CD4-positive, alpha-beta T cell treated with Interleukin-4 for 4 hours (primary cell): ENCODE measurements at places on chromosomes 4 and X.

DNA sequence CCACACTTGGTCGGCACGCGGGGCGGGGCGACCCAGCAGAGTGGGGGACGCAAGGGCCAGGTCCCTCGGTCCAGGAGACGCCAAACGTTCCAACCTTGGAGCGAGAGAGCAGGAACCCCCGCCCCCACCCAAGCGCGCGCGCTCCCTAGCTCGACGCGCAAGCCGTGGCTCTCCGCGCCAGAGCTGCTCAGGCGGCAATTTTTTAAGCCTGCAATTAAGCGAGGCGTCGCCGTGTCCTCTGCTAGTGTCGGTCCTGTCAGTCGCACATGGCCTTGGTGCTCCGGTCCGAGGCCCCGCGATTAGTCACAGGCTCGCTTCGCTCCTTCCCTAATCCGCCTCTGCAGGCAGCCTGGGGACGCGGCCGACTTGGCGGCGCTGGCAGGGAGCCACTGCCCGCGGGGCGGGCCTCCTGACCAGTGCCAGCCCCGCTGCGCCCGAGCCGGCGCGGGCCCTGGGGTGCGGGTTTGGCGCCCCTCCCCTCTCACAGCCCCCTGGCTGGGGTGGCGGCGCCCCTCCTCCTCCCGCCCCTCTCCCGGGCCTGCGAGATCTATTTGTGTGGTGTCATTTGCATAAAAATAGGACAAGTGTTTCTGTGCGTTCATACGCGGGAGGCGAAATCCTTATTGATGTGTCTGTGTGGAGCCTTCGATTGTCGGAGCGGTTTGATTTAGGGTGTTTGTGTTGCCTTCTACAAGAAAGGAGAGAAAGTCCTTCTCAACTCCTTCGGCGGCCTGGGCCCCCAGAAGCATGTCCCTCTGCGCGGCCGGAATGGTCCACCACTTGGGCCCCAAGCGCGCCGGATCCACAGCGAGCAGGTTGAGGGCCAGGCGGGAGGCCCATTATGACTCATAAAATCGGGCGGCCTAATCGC lies 9.8 kb upstream of the BCOR start:
- no peak for DNase-seq

- no peak for DNase-seq
Measured at GRCh38 chrX:104351173-104351769, 96.5 kb upstream of the ESX1 start.

- DNase-seq = no peak
Measured at GRCh38 chr4:23015821-23016220, 323.1 kb downstream of the GBA3 start.

DNA sequence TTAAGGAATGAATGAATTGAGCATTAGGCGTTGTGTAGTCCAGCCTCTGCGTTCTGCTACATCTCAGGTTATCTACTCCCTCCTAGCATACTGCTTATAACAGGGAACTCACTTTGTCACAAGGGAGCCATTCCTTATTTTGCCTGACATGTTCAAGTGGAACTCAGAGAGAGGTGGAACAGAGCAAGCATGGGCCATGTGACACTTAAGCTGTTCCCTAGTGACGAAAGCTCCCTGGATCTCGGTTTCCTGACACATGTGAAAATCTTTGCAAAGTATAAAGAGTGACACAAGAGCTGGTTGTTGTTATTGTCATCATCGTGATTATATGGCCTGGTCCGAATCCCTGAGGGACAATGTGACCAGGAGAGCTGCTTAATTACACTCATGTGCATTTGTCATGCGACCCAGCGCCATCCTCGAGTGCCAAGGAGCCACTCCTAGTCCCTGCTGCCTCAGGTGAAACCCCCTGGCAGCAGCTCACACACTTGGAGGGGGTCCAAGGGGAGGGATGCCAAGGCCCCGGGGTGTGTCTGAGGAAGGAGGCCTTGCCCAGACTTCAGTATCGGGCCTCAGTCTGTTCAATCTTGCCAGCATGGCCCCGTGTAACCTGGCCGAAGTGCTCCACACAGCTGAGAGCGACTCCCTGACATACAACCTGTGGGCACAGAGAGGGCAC lies 98.5 kb upstream of the MAP3K15 start:
- no peak for DNase-seq

GRCh38 chr4:10753336-10753735 lies 68.8 kb upstream of the CLNK start:
- DNase-seq = no peak

GRCh38 chr4:151644622-151645021 lies 116.2 kb downstream of the GATB start:
- no peak for DNase-seq

GRCh38 chr4:83248486-83248885 lies 36.1 kb downstream of the COQ2 start:
- no peak for DNase-seq

DNA sequence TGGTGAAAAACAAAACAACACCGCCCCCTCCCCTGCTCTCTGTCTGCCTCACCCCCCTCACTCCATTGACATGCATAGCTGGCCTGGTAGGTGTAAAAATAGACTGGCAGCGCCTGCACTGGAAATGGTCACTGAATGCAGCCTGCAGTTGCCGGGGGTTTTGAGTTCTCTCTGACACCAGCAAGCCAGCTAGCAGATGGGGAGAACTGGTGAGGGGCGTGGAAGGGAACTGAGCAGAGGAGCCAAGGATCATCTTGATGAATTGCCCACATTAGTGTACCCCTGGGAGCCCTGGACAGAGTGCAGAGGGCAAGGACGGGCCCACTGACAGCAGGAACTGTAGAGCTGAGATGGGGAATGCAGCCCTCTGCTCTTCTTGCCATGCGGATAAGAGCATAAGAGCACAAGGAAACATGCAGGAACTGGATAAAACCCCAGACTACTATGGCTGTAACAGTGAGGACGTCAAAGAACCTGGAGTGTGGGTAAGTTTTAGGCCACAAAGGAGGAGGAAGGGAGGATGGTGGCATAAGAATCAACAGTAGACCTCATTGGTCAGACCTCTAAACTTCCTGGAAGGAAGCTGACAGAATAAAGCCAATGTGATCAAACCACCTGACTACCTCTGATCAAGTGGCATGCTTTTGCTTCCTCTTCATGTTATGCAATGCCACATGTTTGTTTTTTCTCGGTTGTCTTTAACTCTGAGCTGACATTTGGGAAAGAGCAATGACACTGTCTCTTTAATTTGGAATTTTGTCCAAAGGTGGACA lies 96.3 kb downstream of the ANK2 start:
- no peak for DNase-seq

DNA sequence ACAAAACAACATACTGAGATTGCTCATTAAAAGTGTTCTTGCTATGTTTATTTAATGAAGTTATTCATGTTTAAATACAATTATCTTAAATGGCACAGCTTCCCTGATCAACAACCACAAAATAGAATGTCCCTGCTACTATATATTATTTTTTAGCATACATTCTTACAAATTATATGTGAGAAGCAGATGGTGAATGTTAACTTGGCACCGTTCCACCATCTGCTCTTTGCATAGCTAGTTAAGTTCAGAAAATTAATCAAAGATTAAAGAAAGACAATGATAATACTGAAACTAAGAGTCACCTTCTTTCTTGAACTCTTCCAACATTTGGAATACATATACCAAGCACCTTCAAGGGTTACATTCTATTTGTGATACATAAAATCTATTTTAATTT lies 94.2 kb downstream of the PPP3CA start:
- no peak for DNase-seq

DNA sequence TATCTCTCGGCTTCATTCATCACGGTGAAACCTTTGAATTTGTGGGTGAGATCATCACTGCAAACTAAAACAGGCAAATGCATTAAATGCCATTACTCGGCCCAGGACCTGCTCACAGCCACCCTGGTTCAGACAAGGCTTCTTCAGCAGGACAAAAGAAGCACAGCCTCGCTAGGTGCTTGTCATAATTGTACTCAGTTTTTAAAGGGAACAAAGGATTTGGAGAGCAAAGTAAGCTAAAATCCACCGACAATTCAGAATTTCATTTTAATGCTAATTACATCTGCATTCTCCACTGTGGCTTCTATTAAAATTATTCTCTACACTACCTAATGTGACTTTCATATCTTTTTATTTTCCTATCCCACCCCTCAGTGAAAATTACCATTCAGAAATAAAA lies 57.0 kb downstream of the PCYT1B start:
- DNase-seq = no peak

- no peak for DNase-seq
Measured at GRCh38 chr4:115121351-115122043, 8.1 kb upstream of the NDST4 start.

- DNase-seq = no peak
Measured at GRCh38 chr4:155552180-155552579, 114.5 kb upstream of the GUCY1A1 start.

GRCh38 chrX:140318296-140318695 lies 186.6 kb downstream of the SOX3 start:
- no peak for DNase-seq

- DNase-seq = no peak
Measured at GRCh38 chr4:76752861-76753501, 145.0 kb downstream of the SOWAHB start.

DNA sequence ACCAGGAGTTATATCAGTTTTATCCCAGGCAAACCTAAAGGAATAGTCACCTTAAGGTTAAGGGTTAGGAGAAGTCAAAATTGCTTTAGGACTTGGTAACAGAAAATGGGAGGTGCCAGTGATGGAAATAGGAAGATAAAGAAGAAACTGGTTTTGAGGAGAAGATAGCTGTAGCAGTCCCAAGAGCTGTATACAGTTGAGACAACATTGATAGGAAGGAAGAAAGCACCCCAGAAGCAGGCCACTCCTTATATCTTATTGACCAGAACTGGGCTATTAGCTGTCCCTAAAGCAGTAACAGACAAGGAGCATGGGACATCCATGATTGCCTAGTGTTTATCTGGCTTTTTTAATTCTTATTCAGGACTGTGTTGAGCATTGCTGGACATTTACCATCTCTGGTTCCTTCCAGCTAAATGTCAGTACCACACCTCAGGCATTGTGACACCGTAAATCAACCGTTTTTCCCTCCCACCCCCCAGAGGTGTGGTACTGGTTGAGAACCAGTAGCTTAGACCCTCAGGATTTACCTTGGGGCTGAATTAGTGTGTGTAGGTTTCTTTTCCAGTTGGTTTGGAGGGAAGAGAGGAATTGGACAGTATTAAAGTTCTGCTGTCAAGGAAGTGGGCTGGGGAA lies 2.0 kb upstream of the PGRMC2 start:
- no peak for DNase-seq

DNA sequence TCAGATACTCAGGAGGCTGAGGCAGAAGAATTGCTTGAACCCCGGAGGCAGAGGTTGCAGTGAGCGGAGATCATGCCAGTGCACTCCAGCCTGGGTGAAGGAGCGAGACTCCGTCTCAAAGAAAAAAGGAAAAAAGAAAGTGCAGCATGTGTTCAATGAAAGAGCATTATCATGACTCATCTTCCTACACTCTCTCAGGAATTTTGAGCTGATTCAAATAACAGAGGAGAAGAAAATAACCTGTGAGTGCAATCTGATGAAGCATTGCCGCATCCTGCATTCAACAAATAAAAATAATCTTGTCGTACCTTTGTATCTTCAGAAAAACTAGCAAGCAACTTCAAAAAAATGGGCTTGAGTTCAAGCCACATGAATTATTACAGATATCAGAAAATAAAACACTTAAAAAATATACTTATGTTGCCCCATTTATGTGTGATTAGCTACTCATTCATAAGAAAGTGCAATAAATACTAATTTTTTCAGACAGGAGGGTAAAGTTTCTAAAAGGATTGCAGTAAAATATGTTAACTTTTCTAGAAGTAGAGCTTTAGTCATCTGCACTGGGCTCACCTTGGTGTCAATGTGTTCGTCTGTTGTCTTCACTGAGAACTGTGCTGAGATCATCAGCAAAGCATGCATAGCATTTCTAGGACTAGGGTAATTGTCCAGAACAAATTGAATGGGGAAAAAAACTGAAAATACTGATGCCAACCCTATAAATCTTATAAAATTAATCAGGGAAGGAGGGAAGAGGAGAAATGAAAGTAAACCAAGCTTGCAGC lies 90.4 kb upstream of the VCX3B start:
- no peak for DNase-seq

- no peak for DNase-seq
Measured at GRCh38 chr4:78870056-78870455, 69.2 kb downstream of the PAQR3 start.

DNA sequence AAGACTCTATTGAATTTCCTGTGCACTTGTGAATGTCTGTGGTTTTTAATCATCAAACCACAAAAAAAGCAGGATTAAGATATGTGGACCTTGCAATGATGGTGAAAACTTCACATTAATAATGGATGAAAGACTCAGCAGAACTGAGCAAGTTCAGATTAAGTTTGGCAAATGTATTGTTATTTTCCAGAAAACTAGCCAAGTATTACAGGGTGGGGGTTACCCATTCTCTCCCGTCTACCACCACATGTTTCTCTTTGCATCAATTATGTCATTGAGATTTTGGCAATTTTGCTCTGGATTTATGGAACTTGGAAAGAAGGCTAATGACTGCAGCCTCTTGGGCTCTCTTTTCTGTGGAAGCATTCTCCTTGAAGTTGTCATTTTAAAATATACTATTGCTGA lies 577.1 kb downstream of the ANKRD50 start:
- no peak for DNase-seq

- DNase-seq = no peak
Measured at GRCh38 chrX:130055899-130056298, 54.4 kb downstream of the ELF4 start.

DNA sequence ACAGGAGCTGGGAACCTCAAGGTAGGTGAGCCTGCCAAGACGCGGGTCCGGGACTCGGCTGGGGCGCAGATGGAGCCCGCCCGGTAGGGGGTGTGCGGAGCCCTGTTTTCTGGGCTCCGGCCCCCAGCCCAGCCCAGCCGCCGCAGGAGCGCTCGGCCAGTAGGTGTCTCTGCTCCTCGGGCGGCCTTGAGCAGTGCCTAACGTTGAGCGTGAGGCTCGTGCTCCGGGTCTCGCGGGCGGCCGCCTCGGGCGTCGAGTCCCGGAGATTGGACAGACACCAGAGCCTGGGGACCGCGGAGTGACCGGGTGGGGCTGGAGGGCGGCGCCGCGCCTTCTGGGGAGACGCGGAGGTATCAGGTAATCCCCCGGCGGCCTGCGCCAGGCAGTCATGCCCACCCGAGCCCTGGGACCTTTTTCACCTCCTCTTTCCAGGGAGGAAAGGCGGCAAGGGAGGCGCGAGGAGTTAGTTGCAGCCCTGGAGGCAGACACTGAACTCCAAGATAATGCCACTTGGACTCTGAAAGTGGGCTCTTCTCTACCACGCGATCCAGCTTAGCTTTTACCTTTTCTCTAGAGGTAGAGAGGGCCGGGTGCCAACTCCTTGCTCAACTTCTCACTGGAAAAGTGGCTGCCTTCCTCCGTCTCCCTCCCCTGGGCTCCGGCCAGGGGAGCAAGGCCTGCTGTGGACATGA lies 14.5 kb upstream of the FGG start:
- peak; percentile 5 for DNase-seq

DNA sequence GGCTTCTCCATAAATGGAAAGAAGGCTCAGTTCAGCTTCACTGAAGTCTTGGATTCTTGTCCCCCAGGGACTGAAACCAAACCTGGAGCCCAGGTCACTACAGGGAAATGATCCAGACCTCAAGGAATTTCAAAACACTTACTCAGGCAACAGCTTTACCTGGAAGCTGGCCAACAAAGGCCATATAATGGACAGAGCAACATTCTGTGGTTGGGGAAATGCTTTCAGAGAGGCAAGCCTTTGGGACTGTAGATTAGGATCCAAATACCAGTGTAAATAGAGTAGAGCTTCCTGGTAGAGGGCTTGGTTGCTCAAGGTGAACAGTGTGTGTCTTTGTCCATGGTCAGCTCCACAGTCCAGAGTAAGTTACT lies 57.0 kb upstream of the PROM1 start:
- DNase-seq = no peak
